ENCODE measurements at places on chromosomes 2 and 18.

DNA sequence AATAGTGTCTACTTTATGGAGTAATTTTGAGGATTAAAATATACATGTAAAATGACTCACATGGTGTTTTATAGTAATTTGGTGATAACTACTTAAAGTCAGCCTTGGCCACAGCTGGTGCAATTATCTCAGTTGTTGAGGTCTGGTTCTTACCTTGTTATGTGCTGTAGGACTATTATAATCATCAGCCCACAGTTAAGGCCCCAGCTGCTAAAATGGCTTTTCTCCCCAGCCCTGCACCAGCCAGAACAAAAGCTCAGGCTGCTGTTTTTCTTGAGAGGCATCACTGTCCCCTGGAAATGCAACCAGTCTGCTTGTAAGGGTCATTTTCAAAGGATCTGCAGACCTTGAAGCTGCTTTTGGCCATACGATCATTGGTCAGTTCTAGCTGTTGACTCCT lies 283.3 kb upstream of the THUMPD2 start:
- no peak for DNase-seq

DNA sequence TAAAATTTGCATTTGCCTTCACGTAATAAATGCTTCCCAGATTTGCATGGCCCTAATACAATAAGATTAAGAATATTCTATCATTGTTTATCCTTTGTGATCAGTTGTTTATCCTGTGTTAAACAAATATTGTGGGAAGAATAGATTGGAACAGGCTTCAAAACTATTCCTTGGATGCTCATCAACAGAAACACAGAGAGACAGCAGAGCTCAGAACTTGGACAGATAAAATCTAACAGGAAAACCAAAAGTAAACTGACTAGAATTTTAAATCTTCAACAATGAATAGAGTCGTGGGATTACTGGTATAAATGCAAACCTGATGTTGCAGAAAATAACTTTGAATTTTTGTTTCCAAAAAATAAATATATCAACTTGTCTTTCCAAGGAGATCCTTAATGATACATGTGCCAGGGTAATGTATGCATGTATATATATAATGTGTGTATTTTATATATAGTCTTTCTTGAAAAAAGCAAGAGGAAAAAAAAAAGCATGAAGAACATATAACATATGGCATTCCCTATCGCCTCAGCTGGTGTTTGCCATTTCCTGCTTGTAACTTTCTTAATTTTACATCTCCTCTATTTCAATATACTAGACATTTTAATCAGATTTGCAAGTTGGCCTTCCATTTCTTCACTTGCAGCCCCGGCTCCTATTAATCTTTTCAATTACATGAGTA lies 59.9 kb upstream of the TANK start:
- no peak for DNase-seq

DNA sequence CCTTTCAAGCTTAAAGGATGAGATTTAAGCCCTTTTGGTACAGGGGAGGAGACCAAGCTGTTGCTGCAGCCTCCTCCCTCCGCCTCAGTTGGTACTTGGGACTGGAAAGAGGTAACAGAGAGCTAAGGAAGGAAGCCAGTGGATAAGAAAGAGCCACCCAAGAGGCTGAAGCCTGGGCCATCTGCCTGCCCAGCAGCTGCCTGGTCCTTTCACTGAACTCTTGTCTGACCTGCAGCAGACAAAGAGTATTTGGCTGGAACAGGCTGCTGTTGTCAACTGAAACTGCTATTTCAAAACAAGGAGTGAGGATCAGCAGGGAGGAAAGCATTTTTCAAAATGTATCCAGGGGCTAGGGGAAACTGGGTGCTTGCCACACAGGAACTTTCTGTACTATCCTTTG lies 30.3 kb downstream of the TNS1 start:
- no peak for DNase-seq

- DNase-seq: no peak
Observed at GRCh38 chr18:12373116-12373770, 3.8 kb downstream of the AFG3L2 start.

GRCh38 chr2:118012778-118013177 lies 1.1 kb downstream of the CCDC93 start:
- no peak for DNase-seq
